SJSA1 (cell line): ENCODE measurements at places on chromosomes 4 and X. TPM values are rescaled to one million over a fixed set of nuclear protein-coding genes. Genes with fewer than 3 reads are reported as not detected.

The RBM46 gene
- total RNA-seq = not detected in 2 replicates

The AFF1 gene
- total RNA-seq = 9.1 and 14.5 TPM in 2 replicates

DNA sequence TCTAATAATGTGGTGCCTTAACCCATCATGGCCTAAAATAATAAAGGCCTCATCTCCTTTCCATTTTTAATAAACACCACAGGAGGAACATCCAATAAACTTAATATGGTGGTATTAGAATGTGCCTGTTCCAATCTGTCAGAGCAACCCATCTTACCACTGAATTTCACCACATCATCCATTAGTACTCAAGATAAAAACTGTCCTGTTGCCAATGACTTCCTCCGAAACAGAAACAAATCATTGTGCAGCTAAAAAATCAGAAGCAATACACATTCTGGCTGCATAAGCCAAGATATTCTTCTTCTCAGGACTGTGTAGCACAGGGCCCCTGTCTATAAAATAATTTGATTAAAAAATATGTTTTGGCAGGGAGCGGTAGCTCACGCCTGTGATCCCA, 18.5 kb downstream of the TLR10 start:
- DNase-seq = no peak

DNA sequence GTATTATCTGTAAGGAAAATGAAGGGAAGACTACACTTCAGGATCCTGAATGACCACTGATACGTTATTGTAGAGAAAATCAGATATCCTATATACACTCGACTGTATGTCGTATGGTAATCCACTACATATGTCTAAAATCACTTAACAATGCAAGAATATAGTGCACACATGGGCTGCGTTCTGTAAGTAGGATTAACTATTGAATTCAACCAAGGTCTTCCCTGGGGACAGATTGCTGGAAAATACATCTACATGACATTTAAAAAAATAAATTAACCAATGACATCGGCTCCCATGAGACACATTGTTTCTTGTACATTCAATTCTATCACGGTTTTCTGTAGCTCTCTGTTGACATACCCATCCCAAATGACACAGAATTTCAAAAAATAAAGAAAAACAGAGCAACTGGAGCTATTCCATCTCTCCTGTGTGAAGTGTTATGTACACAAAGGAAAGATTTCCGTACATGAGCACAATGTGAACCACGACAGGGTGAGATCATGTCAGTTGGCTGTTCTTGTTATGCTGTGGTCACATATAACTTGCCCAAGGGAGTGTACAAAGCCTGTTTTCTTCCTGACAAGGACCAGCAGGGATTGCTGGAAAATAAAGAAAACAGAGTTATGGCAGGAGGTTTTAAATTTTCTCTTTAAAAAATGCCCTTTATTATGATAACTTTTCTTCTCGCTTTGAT, 6.1 kb downstream of the ENOX2 start:
- DNase-seq = peak; percentile 23

The POU4F2 gene
- not detected in 2 replicates for total RNA-seq

The PRKG2 gene
- total RNA-seq = 0.03 TPM in 1 of 2 replicates, not detected in the other

The PFKFB1 gene
- not detected in 2 replicates for total RNA-seq

- no peak for DNase-seq
Measured at GRCh38 chr4:93168053-93168452, 660.5 kb upstream of the ATOH1 start.

- DNase-seq = no peak
Measured at GRCh38 chr4:145927030-145927429, 11.6 kb downstream of the ZNF827 start.

The AMER1 gene
- 2.3 and 3.4 TPM in 2 replicates for total RNA-seq

- no peak for DNase-seq
Measured at GRCh38 chr4:11489453-11490083, 60.9 kb upstream of the HS3ST1 start.

The CT47C1 gene
- total RNA-seq = not detected in 2 replicates

The FGD1 gene
- total RNA-seq = 3.4 and 5.7 TPM in 2 replicates

The RIPPLY1 gene
- not detected in 2 replicates for total RNA-seq

The SMIM43 gene
- 0.26 TPM in 1 of 2 replicates, not detected in the other for total RNA-seq

- DNase-seq = no peak
Measured at GRCh38 chr4:85431881-85432485, 43.0 kb upstream of the ARHGAP24 start.

GRCh38 chr4:10085386-10085785, 31.2 kb downstream of the WDR1 start:
- no peak for DNase-seq

DNA sequence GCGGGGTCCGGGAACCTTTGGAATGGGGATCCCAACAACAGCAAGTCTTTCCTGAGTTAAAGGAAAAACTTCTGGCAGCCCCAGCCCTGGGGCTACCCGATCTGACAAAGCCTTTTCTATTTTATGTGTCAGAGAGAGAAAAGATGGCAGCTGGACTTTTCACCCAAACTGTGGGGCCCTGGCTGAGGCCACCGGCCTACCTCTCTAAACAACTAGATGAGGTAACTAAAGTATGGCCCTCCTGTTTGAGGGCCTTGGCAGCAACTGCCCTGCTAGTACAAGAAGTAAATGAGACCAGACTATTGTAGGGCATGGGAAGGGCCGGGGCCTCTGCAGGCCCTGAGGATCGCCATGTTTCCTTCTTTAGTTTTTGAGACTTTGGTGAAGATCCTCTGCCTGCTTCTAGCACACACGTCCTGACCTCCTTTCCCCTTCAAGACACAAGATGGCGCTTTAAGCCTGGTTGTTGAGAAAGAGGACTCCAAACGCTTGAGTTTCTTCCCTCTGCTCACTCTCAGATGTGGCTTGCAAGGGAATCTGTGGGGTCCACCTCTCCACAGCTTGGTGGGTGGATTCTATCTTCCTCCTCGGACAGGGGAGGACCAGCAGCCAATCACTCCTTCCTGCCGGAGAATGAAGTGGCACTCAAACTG, 18.5 kb upstream of the DRD5 start:
- no peak for DNase-seq

GRCh38 chr4:53717064-53717549, 125.8 kb upstream of the LNX1 start:
- DNase-seq = no peak

The RS1 gene
- total RNA-seq = 0.05 TPM in 1 of 2 replicates, not detected in the other

GRCh38 chr4:89468602-89469001, 161.0 kb upstream of the GPRIN3 start:
- DNase-seq = no peak

GRCh38 chr4:102687982-102688433, 72.8 kb downstream of the MANBA start:
- DNase-seq = peak; percentile 41

GRCh38 chr4:8401665-8402064, 38.9 kb downstream of the ACOX3 start:
- no peak for DNase-seq

DNA sequence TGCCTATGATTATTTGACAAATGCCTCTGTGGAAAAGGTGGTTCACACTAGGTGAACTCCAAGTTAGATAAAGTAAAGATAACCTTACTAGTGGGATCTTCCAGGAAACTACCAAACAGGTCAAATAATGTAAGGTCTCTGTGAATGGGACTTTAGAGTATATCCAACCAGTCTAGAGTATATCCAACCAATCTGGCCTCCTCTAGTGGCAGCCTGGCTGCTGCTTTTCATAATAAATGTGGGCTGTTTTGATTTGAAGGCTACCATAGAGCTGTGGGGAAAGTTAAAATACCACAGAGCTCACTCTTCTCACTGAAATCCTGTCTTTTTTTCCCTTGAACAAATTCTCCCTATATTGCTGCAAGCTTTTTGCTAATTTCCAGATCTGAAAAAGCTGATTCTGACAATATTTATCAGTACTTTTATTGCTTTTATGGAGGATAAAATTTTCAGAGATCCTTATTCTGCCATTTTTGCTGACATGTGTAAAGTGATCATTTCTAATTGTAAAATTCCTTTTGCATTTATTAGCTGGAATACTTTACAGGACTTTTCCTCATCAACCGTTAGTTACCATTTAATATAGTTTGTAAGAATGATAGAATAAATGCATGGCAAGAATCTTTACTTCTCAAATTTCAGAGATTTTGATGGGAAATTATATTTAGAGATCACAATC, 111.3 kb downstream of the TET2 start:
- DNase-seq = no peak

The AFM gene
- not detected in 2 replicates for total RNA-seq

- no peak for DNase-seq
Measured at GRCh38 chrX:11187001-11187400, 75.9 kb downstream of the HCCS start.

The FDCSP gene
- total RNA-seq = not detected in 2 replicates

- DNase-seq = no peak
Measured at GRCh38 chr4:1519787-1520661, 113.8 kb upstream of the NKX1-1 start.

- DNase-seq = no peak
Measured at GRCh38 chr4:112277220-112277619, 8.5 kb downstream of the TIFA start.

DNA sequence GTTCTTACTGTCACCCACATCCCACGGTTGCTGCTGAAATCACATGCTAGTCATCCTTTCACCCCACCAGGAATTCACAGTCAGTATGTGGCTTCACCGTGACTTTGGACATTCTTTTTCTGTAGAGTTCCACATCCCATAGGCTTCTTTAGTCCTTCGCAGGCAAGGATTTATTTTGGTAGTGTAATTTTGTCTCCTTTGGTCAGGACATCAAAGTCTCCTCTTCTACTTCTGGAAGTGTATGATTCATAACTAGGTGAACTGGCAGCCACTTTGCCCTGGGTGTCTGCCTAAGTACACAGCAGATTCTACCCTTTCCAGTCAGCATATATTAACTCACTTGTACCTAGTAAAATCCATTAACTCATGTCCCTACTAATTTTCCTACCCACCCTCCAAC, 38.3 kb upstream of the MMAA start:
- DNase-seq = no peak

DNA sequence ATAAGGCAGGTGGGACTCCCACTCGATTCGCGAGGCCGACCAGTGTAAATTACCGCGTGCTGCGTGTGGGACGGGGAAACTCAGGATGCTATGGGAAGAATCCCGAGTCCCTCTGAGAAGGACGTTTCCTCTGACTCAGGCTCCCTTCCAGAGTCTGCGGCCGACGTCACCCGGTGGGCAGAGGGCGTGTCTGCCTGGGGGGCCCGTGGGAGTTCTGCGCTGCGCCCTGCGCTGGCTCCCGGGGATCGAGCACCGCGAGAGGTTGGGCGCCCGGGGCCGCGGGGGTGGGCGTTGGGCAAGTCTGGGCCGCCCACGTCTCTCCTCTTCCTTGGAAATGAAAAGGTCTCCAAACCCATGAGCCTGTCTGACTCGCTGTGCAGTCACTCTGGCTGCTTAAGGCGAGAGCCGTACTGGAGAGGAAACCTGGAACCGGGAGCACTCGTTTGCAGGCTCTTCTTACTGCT, 568 bp downstream of the NIPAL1 start:
- peak; percentile 57 for DNase-seq

GRCh38 chr4:82398263-82398662, 24.5 kb upstream of the HNRNPD start:
- no peak for DNase-seq

DNA sequence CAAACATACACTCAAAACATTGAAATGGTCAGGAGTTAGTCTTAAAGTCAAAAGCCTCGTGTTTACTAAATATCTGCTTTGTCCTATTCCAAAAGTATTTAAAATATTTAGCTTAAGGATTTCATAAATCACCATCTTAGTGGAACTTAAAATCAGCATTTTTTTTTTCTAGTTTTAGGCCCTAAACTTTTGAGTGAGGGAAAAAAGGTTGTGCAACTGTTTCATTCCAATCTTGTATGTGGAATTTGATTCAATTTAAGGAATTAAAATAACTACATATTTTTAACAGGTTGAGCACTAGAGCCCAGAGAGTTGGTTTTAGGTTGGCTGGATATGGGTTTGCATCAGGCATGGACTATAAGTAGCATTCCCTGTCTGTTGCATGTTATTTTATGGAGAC, 35.7 kb upstream of the ANK2 start:
- no peak for DNase-seq

- DNase-seq = no peak
Measured at GRCh38 chr4:159220353-159220752, 117.5 kb downstream of the RAPGEF2 start.

DNA sequence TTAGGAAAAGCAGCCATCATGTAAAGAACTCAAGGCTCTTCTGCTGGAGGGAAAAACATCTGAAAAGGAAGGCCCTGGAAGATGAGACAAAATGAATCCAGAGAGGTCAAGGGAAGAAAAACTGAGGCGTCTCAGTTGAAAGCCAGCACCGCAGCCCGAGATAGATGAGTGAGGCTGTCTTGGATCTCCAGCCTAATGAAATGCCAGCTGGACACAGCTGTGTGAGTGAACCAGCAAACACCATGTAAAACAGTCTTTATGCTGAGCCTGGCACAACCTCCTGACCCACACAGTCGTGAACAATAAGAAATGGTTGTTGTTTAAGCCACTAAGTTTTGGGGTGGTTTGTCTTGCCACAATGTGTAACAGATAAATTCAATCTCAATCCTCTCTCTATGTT, 48.6 kb upstream of the RASL11B start:
- no peak for DNase-seq

GRCh38 chr4:79651456-79651855, 243.4 kb upstream of the GK2 start:
- DNase-seq = no peak

The NUDT11 gene
- 12.2 and 12.3 TPM in 2 replicates for total RNA-seq

GRCh38 chr4:83174844-83175414, 60.4 kb upstream of the PLAC8 start:
- no peak for DNase-seq

The NXF2B gene
- total RNA-seq = not detected in 2 replicates

DNA sequence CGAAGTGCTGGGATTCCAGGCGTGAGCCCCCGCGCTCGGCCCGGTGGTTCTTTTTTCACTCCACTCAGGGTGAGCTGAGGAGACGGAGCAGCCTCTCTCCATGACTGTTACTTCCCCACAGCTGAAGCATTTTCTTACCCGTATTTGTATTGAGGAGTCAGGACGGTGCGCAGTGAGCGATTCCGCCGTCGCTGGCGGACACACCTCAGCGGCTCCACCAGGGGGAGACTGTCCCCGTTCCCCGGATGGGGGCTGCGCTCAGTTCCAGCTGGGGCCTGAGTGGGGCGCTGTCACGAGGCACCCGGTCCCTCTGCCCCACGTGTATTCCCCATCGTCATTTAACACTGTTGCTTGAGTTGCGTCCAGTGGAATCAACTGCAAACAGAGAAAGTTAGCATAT, 844.0 kb upstream of the FRG1 start:
- DNase-seq = no peak

DNA sequence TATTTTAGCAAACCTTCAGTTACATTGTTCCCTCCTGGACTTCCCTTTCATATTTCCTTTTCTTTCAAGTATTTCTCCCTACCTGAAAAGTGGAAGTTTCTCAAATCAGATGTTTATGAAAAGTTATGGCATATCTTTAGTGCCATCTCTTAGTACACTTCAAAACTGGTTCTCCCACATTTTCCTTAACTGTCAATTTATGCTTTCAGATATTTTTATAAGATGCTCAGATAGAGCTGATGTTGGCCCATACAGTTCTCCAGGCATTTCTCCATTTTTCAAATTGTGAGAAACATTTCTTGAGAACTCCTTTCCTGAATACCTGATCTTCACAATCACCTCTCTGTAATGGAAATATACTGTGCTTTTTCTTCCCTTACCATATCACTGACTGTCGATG, 32.5 kb upstream of the AP1AR start:
- DNase-seq = no peak

The SLC6A14 gene
- not detected in 2 replicates for total RNA-seq

The FRG1 gene
- 48.7 and 116 TPM in 2 replicates for total RNA-seq
